Dorsolateral prefrontal cortex (tissue), 122 donors: ENCODE measurements at places on chromosomes 4 and X. TPM values are rescaled to one million over a fixed set of nuclear protein-coding genes. Genes with fewer than 3 reads are reported as not detected.
A peak's percentile ranks its signal among the peaks of the same experiment; 100 is the strongest.

- DNase-seq, result no peak
These were observed 102.9 kb upstream of the EOLA2 start for GRCh38 chrX:150041208-150041607.

The WDR1 gene
- 103 TPM for total RNA-seq

- peak; percentile 80 for DNase-seq
These were observed 6.7 kb upstream of the ART3 start for GRCh38 chr4:76067652-76068286.

The MAGEC3 gene
- total RNA-seq, result 2.2 TPM

DNA sequence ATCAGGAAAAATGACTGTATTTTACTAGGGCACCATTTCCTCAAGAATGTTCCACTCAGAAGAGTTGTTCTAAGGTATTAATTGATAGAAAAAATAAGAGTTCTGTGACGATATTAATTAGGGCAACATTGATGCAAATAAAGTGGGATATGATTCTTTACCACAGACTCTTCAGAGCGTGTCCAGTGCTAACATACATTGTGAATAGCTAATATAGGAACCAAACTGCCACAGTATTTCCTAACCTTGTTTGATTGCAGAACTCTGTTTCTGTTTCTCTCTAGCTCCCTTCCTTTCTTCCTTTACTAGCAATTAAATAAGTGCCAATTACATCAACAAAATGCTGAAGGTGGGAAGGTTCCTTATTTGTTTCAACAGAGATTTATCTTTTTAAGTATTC lies 154.1 kb upstream of the CPEB2 start:
- DNase-seq, result no peak

DNA sequence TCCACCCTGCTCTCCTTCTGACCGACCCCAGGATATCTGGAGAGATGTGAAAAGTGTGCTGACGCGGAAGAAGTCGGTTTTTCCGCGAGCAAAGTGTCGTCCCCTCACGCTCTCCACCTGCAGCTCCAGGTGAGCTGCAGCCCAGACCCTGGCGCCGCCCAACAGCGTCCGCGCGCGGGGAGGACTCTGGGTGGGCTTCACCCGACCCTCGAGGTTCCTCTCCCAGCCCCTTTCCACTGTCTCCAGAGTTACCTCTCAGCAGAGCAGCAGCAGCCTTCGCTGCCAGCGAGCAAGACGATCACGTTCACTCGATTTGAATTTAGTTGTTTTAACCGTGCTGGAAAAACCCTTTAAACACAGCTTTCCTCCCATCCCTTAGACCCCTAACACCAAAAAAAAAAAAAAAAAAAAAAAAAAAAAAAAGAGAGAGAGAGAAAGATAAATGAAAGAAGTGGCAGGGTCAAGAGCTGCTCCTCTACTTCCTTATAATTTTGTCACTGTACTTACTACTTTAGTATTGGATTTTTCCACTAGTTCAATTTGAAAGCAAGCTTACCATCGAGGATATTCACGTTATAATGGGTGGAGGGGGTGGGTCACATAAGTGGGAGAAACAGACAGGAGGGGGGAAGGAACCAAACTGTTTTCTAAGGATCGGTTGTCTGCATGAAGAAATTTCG lies 758 bp upstream of the NR3C2 start:
- peak; percentile 36 for DNase-seq

GRCh38 chrX:72078411-72078810 lies 53.3 kb downstream of the RTL5 start:
- no peak for DNase-seq

GRCh38 chrX:39670281-39670680 lies 427.5 kb downstream of the BCOR start:
- no peak for DNase-seq

- no peak for DNase-seq
These were observed 80.1 kb downstream of the HDAC8 start for GRCh38 chrX:72492499-72492898.

The MAGEA12 gene
- total RNA-seq, result 0.35 TPM

DNA sequence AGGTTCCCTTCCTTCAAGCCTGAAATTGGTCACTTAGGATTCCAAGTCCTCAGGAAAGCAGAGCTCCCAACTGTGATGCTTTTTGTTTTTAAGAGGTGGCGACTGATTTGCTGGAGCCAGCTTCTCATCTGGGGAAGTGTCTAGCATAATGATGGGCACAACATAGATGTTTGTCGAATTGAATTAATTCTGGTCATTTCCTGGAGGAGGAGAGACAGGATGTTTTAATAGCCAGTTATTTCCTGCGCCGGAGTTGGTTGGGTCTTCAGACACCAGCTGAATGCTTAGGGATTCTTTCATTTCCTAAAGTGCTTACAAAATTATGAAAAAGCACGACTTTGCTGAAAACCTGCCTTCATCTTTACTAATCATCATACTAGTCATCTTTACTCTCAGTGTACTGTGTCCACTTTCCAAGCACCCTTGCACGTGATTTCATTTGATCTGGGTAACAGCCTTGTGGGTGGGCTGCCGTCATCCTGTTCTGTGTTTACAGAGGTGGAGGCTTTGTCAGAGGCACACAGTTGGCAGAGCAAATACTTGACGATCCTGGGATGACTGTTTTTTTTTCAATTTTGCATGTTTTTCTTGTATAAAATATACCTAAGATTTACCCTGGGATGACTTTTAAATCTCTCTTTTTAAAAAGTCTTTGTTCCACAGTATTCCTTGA lies 49.5 kb downstream of the RGS12 start:
- no peak for DNase-seq

- no peak for DNase-seq
These were observed 672.2 kb downstream of the KCTD8 start for GRCh38 chr4:43776371-43776770.

DNA sequence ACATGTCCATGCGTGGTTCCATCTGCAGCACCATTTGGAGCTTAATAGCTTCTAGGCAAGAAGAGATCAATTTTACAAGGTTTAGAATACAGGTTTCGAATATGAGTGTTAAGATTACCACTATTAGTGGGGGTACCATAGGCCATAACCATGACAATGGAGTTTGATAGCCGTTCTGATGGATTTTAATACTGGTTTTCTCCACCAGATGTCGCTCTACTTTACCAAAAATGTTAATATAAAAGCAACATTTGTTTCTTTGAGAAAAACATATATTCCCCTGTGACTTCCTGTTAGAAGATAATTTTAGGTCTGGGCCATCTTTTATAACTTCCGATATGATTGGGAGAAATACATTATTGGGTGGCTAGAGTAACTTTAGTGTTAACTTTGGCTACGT lies 499.7 kb upstream of the POU3F4 start:
- no peak for DNase-seq

The DMRTC1 gene
- 7.8 TPM for total RNA-seq

- DNase-seq, result no peak
These were observed 634.2 kb upstream of the NR3C2 start for GRCh38 chr4:149076401-149076800.

- no peak for DNase-seq
These were observed 283.0 kb upstream of the GPC4 start for GRCh38 chrX:133698298-133698697.

The GAGE12J gene
- total RNA-seq, result not detected

The FAM241A gene
- 1.7 TPM for total RNA-seq

The ADH1A gene
- not detected for total RNA-seq

The CCSER1 gene
- total RNA-seq, result 65.6 TPM

GRCh38 chr4:17376205-17376604 lies 135.7 kb downstream of the QDPR start:
- DNase-seq, result no peak

The HHIP gene
- 19.0 TPM for total RNA-seq

The FAT4 gene
- total RNA-seq, result 5.8 TPM

The TXK gene
- total RNA-seq, result 2.2 TPM

- no peak for DNase-seq
These were observed 96.7 kb downstream of the AREG start for GRCh38 chr4:74541667-74542066.

The RBPJ gene
- 114 TPM for total RNA-seq

The SLC25A31 gene
- 0.37 TPM for total RNA-seq

DNA sequence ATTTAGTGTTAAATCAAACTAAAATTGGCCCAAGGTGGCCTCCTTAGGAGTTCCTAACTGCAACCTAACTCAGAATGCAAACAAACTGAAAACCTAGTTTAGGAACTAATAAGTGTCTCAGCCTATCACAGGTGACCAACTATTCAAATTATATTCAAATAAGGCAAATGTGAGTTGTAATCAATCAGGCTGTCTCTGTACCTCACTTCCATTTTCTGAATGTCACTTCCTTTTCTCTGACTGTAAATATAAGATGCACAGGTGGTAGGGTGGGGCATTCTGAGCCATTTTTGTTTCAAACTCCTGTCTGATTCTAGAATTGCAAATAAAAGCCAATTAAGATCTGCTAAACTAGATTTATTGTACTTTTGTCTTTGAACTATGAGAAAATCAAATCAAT lies 401.5 kb downstream of the PPP3CA start:
- no peak for DNase-seq

- no peak for DNase-seq
These were observed 57.0 kb upstream of the MSN start for GRCh38 chrX:65610481-65610880.

DNA sequence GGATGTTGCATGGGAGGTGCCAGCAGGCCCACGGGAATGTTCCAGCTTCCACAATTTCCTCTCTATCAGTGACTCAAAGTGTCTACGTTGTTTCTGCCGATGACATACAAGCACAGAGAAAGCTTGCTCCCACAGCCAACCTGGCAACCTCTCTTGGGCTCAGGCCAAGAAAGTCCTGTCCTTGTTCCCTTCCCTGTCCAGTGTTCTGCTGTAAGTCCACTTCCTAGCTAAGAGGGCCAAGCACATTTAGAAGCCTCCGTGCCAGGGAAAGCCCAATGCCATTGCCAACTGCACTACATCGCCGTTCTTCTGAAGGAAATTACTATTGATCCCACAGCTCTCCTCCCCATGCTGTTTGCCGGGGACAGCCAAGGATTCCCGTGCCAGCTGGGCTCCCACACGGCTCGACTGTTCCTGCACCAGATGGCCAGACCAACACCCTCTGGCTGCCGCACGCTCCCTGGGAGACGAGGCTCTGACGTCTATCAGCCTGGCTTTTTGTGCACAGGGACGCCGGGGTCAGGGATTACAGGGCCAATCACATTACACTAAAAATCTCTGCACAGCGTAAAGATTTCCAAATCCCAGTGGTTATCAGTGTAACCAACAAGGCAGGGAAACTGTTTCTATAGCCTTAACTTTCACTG lies 284.0 kb downstream of the BCOR start:
- DNase-seq, result peak; percentile 79

The PAGE5 gene
- total RNA-seq, result not detected

The JAKMIP1 gene
- 33.8 TPM for total RNA-seq

DNA sequence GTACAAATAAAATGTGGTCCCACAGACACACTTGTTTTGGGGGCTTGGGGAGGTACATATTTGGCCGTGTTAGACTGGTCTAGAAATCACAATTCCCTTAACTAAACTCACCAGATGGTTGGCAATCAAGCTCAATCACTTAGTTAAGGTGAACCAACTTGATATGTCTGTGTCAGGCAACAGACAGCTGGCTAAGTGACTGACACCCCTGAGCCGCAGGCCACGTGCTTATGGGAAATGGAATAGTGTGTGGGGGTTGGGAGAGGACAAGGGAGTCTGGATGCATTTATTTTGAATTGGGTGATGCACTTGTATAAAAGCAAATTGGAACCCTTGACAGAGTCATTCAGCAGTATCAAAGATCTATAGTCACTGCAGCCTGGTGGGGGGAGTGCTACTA lies 209.0 kb downstream of the HS6ST2 start:
- DNase-seq, result no peak

The PLAC1 gene
- total RNA-seq, result not detected

The CLDN22 gene
- not detected for total RNA-seq

GRCh38 chr4:131450572-131451209 lies 1698.4 kb upstream of the PCDH10 start:
- no peak for DNase-seq

- no peak for DNase-seq
These were observed 202.5 kb downstream of the NSUN7 start for GRCh38 chr4:40952217-40952616.

The SPIN2B gene
- 20.9 TPM for total RNA-seq

The SMIM10L2A gene
- total RNA-seq, result 28.6 TPM
